8988T (cell line): ENCODE measurements at places on chromosomes 5 and 9.

- DNase-seq, result no peak
Observed at GRCh38 chr9:118129541-118129940, 425.3 kb downstream of the TLR4 start.

- no peak for DNase-seq
Observed at GRCh38 chr5:1481266-1481958, 36.2 kb upstream of the SLC6A3 start.

DNA sequence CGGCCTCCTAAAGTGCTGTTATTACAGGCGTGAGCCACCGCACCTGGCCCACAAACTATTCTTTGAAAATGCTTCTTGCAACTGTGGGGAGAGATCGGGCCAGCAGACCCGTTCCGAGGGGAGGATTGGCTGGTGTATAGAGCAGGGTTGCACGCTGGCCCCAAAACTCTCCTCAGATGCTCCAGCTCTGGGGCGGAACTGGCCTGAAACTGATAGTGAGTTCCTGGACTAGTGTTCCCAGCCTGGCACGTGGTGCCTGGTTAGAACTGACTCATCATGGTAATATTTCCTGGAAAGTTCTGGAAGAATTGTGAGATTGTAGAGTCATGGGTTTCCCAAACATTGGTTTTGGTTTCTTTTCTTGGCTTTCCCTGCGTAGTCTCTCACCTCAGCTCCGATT, 120.5 kb downstream of the FBXL7 start:
- no peak for DNase-seq

DNA sequence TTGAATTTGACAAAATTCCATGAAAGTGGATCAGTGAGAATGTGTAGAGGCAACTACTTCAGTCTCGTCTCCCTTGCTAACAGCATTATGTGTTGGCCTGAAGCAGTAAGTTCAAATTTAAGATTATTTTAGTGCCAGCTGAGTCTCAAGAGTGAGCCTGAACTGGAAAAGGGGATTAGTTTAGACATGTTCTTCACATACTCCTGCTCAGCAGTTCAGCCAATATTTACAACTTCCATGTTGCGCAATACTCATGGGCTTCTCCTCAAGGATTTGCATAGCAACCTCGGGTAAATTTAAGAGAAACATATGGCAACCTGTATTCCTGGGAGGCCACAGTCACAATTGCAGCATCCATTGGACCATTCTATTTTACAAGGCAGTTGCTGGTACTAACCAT, 553.8 kb downstream of the PTPRD start:
- no peak for DNase-seq

DNA sequence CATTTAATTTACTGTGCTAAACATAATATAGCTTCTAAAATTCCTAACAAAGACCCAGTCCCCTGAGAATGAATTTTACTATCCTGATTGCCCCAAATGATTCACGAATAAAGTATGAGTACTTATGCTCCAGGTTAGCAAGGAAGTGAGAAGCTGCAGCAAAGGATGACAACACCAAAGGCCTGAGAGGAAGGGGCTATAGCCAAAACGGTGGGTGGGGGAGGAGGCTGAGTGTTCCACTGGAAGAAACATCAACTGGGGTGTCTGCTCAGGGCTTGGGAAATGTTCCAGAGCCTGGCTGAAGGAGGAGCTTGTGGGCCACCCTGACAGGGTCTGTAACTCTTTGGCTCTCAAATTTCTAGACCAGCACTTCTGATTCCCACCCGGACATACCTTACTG, 157.3 kb downstream of the ADAMTS12 start:
- no peak for DNase-seq

- DNase-seq, result no peak
Observed at GRCh38 chr5:57695179-57695578, 212.6 kb upstream of the ACTBL2 start.

DNA sequence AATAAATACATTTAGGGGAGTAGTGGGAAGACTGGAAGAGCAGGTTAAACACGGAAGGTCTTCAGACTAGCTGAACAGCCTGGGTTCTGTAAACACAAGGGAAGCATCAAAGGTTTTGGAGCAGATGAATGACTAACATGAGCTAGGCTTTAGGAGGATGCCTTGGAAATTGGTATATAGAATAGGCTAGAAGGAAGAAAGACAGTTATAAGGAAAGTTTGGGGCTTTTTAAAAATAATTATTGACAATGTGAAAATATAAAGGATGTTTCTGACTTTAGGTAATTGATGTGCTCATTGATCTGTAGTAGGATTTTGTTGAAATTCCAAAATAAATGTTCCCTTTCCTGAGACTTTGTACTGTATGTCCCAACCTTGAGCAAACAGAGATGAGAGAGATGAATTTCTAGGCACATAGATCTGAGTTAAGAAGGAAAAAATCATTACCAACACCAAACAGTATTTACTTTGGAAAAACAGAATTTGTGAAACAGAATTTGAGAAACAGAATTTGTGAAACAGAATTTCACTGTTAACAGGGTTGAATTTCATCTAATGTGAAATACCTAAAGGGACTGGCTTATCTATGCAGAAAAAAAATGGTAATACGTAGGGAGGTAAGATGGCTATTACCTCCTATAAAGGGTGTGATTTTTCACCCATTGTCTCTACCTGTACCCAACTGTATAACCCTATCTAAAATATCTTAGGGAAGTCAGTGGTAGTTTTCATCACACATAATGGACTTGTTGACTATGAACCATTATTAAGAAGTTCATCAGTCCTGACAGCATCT, 28.8 kb downstream of the SKP2 start:
- DNase-seq, result no peak

- DNase-seq, result no peak
Observed at GRCh38 chr5:35370871-35371270, 140.6 kb upstream of the PRLR start.

DNA sequence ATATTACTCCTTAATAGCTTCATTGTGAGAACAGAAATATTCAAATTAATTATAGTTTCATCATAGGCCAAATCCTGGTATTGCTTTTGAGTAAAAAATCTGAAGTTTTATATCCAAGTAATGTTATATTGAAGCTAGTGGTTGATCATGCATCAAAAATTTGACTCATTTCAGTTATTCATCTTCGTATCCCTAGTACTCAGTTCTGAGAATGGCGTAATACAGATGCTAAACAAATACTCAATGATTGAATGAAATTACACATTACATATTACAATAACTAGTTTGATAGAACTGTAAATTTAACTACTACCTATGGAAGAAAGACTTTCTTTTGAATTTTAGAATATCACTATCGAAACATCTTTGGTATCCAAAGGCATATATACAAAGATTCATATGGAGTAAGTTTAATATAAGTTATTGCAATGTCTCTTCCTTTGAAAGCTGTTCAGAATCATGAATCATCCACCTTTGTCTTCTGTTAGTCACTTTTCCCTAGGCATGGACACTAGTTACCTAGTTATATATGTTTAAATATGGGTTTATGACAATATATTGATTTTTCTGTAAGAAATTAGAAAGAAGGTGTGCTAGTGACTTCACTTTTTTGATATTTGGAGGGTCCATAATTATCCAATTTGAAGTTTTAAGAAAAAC, 5.0 kb upstream of the ZNF462 start:
- DNase-seq, result no peak

GRCh38 chr5:151155775-151156506, 1.6 kb downstream of the ANXA6 start:
- DNase-seq, result peak; percentile 43

DNA sequence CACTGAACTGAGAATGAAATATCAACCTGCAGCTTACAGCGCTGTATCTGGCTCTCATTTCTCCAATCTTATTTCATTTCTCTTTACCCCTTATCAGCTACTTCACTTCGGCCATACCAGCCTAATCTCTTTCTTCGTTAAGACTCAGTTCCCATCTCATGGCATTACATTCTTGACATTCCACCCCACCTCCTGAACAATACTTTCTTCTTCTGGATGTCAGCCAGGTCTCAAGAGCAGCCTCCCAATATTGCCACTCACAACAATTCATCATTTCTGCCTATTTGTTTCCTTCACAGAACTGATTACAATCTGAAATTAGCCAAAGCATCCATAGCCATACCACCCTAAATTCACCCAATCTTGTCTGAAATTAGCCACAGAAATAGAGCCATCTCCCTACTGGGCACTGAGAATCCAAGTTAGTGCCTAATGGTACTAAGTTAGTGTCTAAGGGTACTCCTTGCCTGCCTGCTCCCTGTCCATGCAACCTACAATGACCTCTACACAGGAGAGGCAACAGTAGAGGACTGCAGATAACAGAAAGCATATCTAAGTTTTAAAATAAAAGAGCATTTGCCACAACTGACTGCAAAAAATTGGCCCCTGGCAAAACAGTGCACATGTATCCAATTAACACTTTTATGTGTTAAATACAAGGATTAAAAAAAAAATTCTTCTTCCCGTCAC, 35.2 kb downstream of the SETX start:
- no peak for DNase-seq

DNA sequence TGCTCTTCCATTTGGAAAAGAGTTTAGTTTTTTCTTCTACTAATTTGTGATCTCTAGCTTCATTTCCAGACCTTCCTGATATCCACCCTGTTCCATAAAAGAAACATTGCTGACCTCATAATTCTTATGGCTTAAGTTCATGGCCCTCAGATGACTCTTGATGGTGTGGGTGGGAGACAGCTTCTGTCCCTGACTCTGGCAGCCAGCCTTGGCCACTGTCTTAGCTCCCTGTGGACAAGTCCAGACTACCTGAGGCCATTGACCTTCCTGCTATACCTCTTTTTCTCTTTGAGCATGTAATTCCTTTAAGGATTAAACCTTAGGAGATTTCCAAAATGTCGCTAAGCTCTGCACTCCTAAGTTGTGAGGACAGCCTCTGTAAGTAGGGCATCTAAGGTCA, 101.1 kb upstream of the DAP start:
- no peak for DNase-seq

GRCh38 chr5:139640421-139641115, 7.6 kb upstream of the CXXC5 start:
- DNase-seq, result no peak

DNA sequence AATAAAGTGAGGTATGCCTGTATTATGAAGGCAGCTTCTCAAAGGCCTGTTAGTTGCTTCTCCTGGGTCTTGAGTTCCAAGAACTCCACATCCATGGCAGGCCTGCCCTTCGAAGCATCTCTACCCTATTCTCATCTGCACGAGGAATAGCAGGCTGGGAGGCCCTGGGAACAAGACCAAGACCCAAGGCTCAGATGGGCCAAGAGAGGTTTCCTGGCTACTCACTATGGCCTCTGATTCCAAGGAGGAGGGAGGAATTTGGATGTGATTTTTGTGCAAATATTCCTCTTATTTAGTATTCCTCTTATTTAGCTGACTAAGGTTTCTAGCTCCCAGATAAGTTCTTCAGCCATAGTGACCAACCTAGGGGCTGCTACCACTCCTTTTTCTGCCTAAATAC, 151.3 kb downstream of the SAXO1 start:
- no peak for DNase-seq

DNA sequence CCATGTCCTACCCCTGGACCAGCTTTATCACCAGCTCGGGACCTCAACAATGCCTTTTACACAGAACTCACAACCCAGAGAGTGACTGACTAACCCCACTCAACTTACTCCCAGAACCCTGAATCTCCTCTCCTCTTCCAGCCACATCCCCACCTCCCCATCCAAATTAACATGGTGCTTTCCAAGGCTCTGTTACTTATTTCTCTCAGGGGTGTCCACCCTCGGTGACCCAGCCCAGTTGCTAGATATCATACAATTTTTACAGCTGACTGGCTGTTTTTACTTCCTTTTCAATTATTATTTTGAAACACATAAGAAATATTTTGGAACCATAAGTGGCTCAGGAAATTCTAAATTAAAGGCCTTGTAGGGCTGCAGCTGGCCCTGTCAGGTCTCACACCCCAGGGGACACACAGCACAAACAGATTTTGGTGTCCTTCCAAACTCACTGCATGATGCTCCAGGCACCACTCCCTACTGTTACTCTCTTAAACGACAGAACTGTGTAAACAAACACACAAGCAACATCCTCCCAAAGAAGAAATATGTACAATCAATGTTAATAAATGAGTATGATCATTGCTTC, 180.6 kb downstream of the ADAMTS12 start:
- no peak for DNase-seq

DNA sequence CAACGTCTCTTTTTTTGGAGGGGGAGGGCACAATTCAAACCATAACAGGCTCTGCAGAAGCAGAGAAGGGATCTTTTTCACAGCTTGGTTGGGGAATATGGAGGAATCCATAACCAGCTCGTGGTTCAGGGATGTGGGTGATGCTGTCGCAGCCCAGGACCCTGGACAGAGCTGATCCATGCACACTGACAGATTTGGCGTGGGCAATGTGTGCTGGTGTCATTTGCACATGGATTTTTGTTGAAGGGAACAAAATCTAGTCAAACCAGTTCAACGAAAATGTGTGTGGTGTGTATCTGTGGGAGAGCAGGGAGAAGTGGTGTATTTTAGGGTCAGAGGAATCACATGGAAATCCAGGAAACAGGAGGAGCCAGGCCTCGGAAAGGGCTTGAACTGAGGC, 4.2 kb downstream of the DOCK2 start:
- no peak for DNase-seq

DNA sequence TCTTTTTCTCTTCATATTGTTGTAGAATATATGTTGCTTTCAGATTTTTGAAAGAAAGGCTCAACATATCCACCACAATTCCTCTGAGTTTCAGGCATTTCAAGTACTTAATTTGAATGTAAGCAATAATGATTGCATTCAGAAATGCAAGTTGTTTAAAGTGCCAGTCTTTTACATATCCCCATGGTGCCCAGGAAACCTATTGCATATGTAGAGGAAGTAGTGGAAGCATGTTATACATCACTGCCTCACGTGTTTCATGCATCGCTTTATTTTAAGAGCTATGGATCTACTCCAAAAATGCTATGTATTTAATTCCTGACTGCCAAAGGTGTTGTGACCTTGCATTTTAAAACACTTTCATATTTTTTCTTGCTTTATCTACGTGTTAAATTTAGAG, 28.1 kb downstream of the CPEB4 start:
- no peak for DNase-seq

- no peak for DNase-seq
Observed at GRCh38 chr5:126414874-126415502, 8.2 kb upstream of the GRAMD2B start.

- DNase-seq, result no peak
Observed at GRCh38 chr9:115507148-115507547, 389.2 kb upstream of the TNC start.

DNA sequence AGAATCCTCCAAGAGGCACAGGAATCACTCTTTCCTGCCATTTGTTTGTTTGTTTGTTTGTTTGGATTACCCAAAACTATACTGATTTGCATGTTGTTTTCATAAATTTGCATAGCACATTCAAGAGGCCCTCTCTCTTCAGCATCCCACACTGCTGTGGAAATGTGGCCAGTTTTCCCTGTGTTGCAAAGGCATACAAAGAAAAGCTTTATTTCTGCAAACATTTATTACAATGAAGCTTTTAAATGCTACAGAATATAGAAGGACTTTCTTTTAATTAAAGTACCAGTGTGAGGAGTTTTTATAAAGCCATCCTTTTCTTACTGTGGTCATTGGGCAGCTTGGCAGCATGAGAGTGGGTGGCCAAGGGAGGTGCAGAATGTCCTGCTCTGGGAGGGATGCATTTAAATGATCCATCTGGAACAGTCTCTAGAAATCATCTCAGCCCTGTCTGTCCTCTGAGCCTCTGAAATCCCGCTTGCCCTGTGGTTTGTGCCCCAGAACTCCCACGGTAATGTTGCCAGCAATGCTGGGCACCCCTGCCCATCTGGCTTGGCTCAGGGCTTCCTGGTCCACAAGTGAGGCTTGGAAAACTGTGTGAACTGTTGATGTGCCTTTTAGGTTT, 356.8 kb upstream of the KIF2A start:
- DNase-seq, result no peak
